ENCODE measurements at places on chromosomes 4 and X. TPM values are rescaled to one million over a fixed set of nuclear protein-coding genes. Genes with fewer than 3 reads are reported as not detected.

GRCh38 chr4:3818371-3818770 lies 52.2 kb downstream of the ADRA2C start:
- no peak for ATAC-seq

RHOXF2B gene
- total RNA-seq, result not detected

- ATAC-seq, result no peak
Observed at GRCh38 chrX:1196436-1196835, 16.0 kb downstream of the CRLF2 start.

DNA sequence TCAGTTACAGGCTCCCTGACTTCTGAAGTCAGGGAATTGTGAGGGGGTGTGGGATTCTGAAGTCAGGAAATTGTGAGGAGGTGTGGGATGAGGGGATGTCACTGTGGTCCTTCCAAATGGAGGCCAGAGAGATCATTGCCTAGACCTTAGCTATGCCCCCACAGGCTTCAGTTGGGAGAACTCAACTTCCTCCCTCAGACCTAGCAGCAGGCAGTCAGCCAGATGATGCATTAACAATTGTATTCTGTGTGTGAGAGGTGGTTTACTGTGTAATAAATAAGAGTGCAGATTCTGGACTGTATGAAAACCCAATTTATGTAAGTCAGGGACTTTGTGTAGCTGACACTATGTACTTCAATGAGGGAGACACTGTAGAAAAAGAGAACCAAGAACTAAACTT lies 65.7 kb downstream of the FREM3 start:
- ATAC-seq, result no peak

F8A2 gene
- total RNA-seq, result not detected

- ATAC-seq, result no peak
Observed at GRCh38 chrX:16930392-16930791, 16.1 kb upstream of the REPS2 start.

Measured in esophagus mucosa (tissue), 1 donor.